ENCODE measurements at places on chromosomes 7 and 10.

DNA sequence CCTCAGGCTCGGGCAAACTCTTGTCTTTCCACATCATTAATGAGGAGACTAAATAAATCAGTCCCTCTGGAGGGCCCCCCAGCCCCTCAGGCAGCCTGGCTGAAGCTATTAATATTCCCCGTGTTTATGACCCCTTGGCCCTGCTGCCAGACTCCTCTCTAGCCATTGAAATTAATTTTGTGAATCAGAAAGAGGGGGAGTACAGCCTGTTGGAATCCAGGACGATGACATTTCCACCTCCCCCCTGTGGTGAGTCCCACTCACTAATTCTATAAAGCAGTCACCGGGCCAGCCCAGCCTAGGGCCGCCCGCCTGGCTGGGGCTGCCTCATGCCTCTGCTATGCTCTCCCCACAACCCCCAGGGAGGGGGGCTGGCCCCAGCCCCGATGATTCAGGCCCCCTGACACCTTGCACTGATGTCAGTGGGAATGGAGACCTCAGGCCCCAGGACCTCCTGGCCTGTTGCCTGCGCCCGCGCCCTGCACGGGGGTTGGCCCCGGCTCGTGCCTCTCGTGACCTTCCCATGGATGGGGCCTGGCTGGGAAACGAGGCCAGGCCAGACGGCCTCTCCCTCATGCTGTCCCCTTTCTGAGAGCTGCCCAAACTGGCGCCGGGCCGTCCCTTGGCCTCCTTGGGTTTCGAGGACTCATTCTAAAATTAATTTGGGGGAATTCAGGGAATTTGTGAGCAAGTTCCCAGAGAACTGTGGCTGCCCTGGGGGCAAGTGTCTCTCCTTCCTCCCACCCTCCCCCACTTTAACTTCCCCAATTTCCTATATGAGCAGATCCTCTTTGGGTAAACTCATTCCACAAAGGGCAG lies 34.0 kb downstream of the TMEM270 start:
- no peak for DNase-seq

DNA sequence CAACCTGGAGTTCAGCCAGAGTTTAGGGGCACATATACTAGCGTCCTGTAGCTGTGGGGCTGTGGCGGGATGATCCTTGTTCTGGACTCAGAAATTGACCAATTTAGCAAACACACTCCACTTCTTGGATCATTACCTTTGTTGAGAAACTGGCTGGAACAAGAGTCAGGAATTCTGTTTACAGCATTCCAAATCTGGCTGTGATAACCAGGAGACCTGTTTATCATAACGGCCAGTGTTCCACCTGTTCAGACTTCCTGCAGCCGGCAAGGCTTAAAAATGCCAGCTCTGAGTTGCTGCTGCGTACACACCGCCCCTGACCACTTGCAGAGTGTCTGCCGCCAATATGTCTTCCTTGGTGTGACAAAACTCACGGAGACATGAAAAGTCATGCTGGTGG lies 64.8 kb downstream of the ARMC3 start:
- DNase-seq, result no peak

GRCh38 chr7:30970594-30971094 lies 6.9 kb downstream of the GHRHR start:
- no peak for DNase-seq

DNA sequence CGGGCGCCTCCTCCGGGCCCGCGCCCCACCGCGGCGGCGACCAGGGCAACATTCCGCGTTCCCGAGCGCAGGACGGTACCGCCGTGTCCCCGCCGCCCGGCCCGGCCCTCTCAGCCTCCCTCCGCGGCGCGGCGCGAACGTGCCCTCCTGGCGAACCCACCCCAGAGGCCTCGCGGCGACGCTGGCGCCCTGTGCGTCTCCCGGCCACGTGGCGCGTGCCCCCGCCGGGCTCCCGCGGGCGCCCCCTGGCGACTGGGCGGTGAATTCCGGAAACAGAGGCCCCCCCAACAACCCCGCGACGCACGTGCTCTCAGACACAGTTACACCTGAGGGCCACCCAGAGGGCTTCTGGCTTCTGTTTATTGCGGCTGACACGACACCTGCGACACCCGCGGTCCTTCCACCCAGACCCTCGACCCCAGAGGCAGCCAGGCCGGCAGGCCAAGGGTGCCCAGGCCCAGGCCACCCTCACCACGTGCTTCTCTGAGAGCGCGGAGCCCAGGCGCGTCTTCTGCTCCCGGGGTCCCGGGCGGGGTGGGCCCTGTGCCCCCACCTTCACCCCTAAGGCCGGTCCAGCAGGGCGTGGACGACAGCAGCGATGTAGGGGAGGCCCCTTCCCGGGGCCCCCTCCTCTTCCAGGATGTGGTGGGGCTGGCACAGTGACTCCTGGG lies at the start of gene SAP25:
SAP25 (minus strand) TSS at position 210 of the 671 bp plus-strand sequence; CDS start at position 52, 158 bp downstream.
- no peak for DNase-seq

GRCh38 chr10:49139846-49140195 lies 6.0 kb upstream of the FAM170B start:
- no peak for DNase-seq

GRCh38 chr7:32256811-32257210 lies 186.6 kb upstream of the PDE1C start:
- DNase-seq, result no peak

DNA sequence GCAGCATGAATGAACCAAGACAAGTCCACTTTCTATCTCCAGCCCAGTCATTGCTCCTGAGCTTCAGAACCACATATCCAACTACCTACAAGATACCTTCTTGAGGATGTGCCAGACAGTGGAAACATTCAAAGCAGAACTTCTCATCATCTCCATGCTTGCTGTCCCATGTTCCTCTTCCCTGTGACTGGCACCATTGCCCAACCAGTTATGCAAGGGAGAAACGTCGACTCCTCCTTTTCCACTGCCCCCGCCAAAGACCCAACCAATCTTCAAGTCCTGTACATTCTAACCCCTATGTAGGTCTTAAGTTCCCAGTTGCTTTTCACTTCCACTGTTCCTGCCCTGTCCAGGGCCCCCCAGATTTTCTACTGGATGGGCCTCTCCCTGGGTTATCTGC lies 225.7 kb downstream of the RPS24 start:
- no peak for DNase-seq

DNA sequence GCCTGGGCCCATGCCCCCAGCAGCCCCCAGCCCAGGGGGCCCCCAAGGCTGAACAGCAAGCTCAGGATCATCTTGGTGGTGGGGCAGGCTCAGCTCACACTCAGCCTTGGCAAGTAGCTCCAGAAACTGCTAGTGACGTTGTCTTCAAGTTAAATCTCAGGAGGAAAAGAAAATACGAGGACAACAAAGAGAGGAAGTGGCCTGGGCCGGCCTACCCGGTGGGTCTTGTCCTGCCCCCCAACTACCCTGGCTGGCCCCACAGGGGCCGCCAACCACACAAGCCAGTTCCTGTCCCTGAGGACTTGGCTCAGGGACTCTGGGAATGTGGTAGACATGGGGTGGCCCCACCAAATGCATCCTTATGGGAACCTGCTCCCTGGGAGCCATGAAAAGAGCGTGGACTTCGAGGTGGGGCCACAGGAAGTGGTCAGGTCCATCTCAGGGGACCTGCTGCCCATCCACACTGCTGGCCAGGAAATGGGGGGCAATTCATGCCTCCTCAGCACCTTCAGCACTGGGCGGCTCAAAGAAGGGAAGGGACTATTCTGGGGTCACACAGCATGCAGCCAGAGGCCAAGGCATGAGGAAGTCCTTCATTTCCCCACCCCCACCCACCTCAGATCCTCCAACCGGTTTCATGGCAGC lies at the start of gene MMRN2:
MMRN2 (minus strand) TSS at position 145 of the 645 bp plus-strand sequence; CDS start at position 71, 74 bp downstream.
- DNase-seq, result no peak

DNA sequence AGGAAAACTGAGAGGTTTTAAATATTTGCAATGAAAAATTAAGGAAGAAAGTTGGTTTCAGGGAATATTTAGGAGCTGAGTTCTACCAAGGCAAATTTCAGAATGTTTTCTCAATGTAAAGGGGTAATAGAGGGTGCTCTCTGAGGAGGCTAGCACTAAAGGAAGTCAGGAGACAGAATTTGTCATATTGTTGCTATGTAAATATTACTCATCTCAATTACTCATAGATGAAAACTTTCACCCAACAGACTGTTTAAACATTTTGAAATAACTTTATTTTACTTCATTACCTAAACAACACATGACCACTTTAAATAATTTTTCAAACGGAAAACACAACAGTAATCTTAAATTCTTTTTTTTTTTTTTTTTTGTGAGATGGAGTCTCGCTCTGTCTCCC lies 274.8 kb upstream of the NRG3 start:
- no peak for DNase-seq

GRCh38 chr7:18262058-18262457 lies 233.5 kb upstream of the HDAC9 start:
- no peak for DNase-seq

DNA sequence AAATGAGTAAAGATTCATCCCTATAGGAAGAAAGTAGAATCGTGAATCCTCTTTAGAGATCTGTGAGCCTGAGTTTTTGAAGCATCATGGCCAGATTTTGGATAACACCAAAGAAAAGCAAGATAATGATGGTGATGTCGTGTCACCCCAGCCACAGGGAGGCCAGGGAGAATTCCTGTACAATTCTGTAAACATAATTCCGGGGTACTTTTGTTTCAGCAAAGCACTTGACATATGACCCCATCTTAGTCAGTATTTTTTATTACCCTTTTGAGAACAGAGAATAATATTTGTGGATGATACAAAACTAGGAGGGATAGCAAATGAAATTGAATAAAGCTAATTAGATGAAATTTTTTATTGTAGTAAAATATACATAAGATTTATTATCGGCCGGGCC lies 33.8 kb downstream of the NACAD start:
- DNase-seq, result no peak

GRCh38 chr10:115402699-115403098 lies 309.5 kb downstream of the ATRNL1 start:
- no peak for DNase-seq

DNA sequence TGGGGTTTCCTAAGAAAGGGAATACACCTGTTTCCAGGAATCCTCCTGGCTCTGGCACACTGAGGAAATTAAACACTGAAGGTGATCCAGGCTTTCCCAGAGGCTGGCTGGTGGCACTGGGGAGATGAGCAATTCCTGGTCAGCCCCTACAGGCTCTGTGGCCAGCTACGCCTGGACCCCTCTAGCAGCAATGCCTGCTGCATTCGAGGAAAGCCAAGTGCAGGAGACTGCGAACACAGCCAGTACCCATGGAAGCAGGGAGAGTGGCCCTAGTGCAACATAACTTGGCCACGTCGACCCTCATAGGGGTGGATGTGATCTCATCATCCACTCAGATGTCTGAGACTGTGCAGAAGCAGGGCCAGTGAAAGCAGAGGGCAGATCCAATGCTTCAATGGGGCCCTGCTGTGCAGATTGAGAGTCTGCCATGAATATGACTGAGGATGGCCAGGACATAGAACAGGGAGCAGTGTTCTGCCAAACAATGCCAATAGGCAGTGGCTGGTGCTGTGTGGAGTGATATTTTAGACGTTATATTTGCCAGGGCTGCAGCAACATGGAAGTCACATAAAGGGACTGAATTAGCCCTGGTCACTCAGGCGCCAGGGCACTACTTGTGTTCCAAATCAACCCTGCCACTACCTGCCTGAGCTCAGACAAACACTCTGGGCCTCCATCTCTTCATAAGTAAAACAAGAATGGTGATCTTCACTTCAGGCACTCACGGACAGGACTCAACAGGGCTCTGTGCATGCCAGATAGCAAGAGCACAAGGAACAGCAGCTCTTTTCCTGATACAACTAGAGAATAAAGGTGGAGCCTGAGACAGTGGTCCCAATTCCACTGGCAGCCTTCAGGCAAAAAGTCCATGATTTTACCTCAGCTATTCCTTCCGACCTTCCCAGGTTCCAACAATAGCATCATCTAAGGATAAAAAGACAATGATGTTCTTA lies 2.4 kb downstream of the ZNF488 start:
- no peak for DNase-seq

DNA sequence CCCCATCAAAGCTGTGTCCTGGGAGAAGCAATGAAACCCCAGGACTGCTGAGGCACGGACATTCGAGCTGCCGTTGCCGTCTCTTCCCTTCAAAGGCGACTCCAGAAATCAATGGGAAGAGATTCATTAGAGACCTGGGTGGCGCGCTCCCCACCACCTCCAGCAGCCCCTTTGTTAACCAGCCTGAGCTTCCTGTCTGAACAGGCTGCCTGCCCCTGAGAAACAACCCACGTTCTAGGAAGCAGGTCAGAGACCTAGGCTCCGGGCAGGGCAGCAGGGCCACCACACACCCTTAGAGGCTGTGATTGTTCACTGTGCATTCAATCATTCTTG lies 110.9 kb upstream of the PPIF start:
- no peak for DNase-seq

GRCh38 chr10:19964625-19965024 lies 148.4 kb downstream of the PLXDC2 start:
- no peak for DNase-seq

DNA sequence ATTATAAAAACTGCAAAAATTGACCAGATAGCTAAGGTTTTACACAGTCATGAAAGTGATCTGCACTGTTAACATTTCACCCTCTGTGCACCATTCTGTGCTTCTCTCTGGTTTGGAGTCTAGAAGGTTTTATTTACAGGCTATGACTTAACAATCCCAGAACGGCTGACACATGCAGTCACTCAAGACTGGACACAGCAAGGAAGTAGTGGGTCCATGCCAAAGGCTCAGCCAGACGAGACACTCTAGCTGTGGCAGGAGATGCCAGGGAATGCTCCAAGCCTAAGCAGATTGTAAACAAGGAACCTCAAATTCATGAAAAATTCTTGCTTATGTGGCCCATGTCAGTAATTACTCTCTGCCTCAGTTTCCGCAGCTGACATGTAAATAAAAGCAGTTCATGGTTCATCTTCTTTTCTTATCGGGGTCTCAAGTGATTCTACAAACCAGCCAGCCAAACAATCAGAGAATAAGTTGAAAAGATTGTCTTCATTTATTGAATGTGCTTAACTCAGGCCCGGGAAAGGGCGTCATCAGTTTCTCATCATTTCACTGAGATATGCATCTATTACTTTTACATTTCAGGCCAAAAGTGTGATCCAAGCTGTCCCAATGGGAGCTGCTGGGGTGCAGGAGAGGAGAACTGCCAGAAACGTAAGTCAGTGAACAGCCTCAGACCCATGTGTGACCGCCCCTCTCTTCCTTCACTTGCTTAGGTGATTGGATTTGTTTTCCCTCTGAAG lies 132.1 kb downstream of the EGFR start:
- DNase-seq, result no peak

DNA sequence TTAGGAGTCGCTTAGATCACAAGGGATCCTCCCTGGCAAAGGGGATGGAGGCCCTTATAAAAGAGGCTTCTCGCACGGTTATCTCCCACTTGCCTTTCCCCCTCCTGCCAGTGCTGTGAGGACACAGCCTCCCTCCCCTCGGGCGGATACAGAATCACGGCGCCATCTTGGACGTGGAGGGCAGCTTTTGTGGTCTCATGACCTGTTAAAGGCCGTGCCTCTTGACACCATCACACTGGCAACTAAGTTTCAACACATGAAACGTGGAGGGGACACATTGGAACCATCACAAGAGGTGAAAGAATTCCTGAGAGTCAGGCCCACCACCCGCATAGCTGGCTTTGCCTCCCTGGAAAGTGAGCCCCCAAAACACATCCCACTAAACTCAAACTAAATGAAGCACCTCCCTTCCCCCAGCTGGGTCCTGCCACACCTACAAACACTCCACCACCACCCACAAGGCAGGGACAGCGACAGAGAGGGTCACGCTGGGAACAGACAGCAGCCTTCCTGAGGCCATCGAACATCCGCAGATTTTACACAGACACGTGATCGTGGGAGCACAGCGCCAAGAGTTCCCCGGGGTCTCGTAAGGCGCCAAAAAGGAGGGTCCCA lies 110.6 kb downstream of the TCERG1L start:
- no peak for DNase-seq
